ENCODE measurements at places on chromosomes 2 and 18.

DNA sequence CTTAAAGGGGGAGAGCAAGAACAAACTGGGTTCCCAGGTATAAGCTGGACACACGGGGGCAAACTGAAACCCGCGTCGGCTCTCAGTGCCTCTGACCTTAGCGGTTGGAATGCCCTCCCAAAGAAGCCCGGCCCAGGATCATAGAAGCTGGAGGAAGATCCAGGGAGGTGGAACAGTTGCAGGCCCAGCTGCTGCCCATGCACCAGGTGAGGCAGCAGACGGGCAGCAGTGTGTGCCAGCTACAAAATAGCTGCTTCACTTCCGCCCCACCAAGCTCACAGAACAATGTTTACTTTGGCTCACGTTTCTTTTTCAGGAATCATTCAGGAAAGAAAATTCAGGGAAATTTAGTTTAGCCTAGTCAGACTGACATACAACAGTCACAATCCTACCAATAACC, 3.9 kb upstream of the ERMN start:
- no peak for DNase-seq

GRCh38 chr2:240832921-240833494, 13.0 kb upstream of the KIF1A start:
- DNase-seq, result no peak

DNA sequence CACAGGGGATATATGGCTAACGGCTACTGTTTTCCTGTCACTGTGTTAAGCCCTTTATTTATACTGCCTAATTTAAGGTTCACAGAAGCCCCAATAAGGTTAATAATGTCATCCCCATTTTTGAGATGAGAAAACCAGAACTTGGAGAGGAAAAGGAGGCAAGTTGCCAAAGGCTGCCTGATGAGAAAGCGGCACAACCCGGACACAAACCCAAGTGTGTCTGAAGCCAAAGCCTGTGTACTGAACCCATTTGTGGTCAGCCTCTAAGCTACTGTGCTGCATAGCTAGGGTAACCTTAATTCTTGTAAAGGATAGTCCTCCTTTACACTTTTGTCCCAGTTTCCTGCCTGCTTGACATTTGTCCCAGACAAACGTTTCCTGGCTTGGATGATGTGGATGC, 954.7 kb upstream of the FANCL start:
- DNase-seq, result no peak

GRCh38 chr18:78146136-78147085, 833.2 kb upstream of the SALL3 start:
- DNase-seq, result no peak

GRCh38 chr2:20103530-20103929, 52.1 kb upstream of the LAPTM4A start:
- DNase-seq, result no peak

DNA sequence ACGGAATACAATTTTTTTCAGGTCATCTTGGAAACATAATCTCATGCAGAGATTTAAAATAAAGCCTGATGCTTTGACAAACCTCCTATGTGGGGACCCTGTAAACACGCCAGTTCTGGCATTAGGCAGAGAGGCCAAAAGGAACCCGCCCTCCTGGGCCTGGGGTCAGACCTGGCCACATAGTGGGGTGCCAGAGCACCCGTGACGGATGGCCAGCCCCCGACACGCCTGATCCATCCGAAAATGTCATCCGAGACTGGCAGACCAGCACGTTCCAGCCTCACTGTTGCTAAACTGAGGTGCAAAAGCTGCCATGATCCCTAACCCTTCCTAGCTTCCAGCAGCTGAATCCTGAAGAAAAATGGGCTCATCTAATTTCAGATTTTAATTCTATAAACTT, 222.6 kb upstream of the SALL3 start:
- DNase-seq, result no peak

Measured in hippocampal formation (tissue), 2 donors.